ENCODE measurements at places on chromosomes 7 and 10.

DNA sequence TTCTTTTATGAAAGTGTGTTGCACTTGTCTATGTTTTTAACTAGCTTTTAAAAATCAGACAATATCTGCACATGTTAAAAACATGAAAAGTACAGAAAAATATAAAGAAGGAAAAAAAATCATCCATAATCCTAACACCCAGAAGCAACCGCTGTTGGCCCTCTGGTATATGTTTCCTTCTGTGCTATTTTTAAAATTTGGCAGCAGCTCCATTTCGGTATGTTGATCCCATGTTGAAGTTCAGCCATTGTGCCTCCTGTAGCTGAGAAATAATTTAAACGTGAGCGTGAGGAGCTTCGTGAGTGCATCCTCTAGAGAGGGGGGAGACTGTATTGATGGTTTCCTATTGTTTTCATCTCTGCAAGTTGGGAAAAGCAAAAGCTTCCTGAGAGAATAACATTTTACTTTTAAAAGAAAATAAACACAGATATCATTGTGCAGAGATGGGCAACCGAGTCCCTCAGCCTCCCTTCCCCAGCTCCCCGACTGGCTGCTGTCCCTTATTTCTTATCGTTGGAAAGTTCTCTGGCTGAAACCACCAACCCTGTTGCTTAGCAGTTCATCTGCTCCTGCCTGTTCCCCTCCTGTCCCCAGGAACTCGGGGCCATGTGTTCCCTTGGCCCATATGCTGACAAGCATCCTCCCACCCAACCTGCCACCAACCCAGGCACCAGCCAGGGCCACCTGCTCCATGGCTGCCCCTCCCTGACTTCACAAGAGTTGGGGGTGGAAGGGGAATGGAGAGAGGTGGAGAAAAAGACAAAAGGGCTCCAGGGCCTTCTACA is 499.1 kb upstream of the PODXL start:
- DNase-seq, result no peak

- no peak for DNase-seq
Measured at GRCh38 chr7:130154501-130155317, 50.5 kb downstream of the TMEM209 start.

DNA sequence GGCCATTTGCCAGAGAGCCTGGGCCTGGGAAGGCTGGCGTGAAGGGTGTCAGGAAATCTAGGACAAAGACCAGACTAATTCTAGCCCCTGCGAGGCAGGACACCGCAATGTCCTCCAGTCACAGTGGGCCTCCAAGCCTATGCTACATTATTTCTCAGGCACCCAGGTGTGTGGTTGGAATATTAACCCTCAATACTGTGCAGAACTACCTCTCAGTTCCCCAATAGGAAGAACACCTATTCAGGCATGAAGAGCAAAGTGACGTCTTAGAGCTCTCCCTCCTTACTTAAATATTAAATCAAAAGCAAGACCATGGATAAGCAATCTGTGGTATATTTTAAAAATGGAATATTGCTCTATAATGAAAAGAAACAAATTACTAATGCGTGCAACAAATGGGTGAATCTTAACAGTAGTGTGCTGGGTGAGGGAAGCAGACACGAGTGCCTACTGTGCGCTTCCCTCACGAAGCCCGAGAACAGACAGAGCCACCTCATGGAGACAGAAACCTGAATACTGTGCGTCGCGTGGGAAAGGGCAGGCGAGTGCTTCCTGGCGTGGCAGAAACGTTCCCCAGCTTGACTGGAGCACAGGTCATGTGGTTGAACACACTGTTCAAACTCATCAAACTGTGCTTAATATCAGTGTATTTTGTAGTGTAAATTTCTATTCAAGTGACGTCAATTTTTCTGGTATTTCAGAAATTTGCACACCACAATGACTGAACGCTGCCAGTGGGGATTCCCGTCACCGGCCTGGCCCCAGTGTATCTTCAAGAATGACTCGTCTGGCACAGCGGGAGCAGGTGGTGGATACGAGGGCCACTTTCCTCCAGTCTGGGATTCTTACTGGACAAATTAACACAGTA is 15.5 kb upstream of the PTPRN2 start:
- DNase-seq, result no peak

DNA sequence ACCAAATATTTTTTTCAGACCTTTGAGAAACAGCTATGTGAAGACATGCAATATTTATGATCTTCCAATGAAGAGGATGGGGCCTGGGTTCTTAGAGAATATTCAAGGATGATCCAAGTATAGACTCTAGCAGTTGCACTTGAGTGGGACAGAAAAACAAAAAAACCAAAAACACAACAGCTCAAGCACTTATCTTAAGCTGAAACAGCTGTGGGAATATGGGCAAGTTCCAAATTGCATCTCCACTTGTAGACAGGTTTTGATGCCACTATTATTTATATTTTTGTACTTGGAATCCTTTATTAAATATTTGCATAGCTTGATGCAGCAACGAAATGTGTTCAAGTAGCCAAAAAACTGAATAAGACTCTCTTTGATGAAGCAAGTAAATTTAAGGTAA is 2.2 kb upstream of the PDK4 start:
- DNase-seq, result no peak

DNA sequence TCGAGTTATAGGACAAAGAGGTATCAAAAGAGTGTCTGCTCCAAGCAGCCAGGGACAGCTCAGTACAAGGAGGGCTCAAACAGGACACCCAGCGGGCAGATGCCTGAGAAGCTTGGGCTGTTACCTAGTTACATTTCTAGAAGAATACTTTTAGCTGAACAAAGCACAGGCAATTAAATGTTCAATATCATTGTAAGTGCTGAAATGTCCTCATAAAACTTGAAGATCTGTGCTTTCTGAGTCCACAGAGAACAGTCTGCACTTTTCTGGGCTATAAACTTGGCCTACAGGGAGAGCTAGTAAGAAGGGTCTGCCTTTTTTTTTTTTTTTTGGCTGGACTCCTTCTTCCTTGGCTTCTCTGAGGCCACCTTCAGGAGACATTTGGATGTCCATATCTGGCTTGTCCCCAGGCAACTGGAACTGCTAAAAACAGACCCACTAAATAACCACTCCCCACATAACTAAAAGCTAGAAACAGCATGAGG is 123.2 kb downstream of the SLC16A9 start:
- DNase-seq, result no peak
